ENCODE measurements at places on chromosomes 3 and 15.

- DNase-seq, result no peak
These were observed 224.7 kb upstream of the POU1F1 start for GRCh38 chr3:87501076-87501475.

GRCh38 chr3:9767418-9767817 is 2.3 kb downstream of the CAMK1 start:
- no peak for DNase-seq

DNA sequence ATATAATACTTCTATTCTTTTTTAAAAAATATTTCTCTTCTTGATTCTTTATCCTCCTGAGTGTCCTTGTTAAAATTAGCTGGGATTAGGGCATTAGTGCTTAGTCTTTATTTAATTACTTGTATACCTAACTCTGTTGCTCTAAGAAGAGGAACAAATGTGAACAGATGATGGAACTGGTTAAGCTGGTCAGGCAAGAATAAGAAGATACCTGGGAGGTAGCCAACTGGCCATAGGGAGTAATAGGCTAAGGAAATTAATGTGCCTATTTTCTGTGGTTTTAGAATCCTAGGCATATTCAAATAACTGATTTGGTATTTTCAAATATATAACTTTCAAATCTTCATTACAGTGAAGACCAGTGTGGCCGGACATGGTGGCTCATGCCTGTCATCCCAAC is 54.4 kb downstream of the EIF3J start:
- DNase-seq, result no peak

- DNase-seq, result no peak
These were observed 23.3 kb downstream of the SLC6A6 start for GRCh38 chr3:14425581-14426304.

GRCh38 chr3:71732637-71733036 is 7.4 kb upstream of the EIF4E3 start:
- DNase-seq, result no peak

DNA sequence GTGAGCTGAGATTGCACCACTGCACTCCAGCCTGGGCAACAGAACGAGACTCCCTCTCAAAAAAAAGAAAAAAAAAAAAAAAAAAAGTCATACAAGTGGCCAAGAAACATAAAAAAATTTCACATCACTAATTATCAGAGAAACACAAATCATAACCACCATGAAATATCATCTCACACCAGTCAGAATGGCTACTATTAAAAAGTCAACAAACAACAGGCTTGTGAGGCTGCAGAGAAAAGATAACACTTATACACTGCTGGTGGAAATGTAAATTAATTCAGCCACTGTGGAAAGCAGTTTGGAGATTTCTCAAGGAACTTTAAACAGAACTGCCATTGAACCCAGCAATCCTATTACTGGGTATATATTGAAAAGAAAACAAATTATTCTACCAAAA is 291.1 kb upstream of the MCTP2 start:
- no peak for DNase-seq

GRCh38 chr3:48696156-48696555 is 10.4 kb upstream of the NCKIPSD start:
- DNase-seq, result no peak

GRCh38 chr3:172082269-172082668 is 42.9 kb downstream of the FNDC3B start:
- no peak for DNase-seq

DNA sequence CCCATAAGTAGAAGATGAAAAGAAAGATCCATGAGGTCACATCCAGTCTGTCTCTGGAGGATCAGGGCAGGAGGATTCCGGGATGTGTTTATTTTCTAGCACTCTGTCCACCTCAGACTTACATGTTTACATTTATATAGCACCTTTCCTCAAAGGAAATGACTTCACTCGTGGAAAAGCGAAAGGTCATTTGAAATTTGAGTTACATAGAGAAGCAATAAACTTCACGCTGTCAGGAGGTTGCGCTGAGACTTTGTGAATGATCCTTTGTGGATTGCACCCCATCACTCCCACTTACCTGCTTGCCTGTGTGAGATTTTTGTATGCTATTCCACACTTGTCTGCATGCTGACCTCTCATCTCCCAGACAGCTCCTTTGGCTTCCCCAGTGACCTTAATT is 540.5 kb downstream of the AGBL1 start:
- no peak for DNase-seq

DNA sequence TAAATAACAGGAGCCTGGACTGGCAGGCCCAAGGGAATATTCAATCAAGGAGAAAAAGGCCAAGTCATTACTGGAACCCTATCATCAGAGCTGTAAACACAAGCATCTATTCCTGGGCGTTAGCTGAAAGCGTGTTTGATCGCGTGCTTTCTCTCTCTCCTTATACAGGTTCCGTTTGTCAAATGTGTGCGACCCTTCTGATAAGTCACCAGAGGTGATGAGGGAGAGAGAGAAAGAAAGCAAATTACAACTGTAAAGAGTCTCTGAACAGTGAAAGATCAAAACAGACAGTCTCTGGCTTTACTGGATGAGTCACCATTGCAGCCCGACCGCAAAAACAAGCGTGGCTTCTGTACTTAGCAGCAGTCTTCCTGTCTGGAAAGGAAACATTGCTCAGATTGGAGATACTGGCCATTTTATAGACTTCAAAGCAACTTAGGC is 39.5 kb upstream of the TPRG1 start:
- DNase-seq, result peak; percentile 58

GRCh38 chr3:152054315-152054714 is 180.9 kb downstream of the SUCNR1 start:
- no peak for DNase-seq

DNA sequence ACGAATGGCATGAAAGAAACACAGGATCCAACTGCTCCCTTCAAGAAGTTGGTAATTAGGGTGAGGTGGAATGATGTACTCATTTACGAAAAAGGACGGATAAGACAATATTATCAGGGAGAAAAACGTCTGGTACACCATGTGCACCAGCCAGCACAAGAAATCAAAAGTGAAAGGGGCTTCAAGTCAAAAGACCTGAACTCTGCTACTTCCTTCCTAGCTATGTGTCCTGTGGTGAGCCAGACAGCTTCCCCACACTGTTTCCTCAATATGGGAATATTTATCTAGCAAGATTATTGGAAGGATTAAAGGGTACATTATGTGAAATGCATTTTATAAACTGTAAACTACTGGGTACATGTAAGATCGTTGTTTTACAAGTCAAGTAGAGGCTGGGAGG is 33.9 kb downstream of the RAB27A start:
- DNase-seq, result no peak

GRCh38 chr3:44414517-44415090 is 62.9 kb downstream of the ZNF445 start:
- no peak for DNase-seq

- no peak for DNase-seq
These were observed 153.2 kb downstream of the LRRC28 start for GRCh38 chr15:99404454-99404853.

DNA sequence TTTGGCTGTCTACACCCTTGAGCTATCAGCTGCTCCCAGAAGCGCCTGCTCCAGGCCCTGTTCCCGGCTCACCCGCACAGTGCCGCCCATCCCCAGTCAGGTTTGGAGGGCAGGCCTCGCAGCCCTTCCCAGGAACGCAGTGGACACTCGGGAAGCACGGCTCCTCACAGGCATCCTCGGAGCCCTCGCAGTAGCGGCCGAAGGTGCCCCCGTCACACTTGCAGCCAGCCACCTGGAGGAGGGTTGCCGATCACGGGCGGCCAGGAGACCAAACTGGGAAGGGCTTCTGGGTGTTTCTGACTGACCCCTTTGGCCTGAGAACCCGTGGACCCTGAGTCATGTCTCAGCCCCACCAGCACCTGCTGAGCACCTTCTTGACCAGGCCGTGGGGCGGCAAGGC is 33.4 kb downstream of the MUC20 start:
- DNase-seq, result no peak

- DNase-seq, result no peak
These were observed 2.3 kb downstream of the EIF2AK4 start for GRCh38 chr15:39936187-39936586.

GRCh38 chr3:140298569-140299070 is 363.6 kb downstream of the CLSTN2 start:
- no peak for DNase-seq

Measured in stimulated activated CD8-positive, alpha-beta memory T cell treated with anti-CD3 and anti-CD28 coated beads, Interleukin-2, amount 100 ng/mL, for 48 hours (primary cell).